ENCODE measurements at places on chromosomes 16 and 17. TPM values are rescaled to one million over a fixed set of nuclear protein-coding genes. Genes with fewer than 3 reads are reported as not detected.

- no peak overlapping the region for H3K4me3 ChIP-seq
- H3K4me1 ChIP-seq, result peaks cover 14% of the 10 kb centered on the region
- H3K27me3 ChIP-seq, result no peaks in the 10 kb centered on the region
- H3K36me3 ChIP-seq, result no peaks in the 10 kb centered on the region
These were observed 35.0 kb upstream of the ALKBH5 start for GRCh38 chr17:18148586-18148985.

GRCh38 chr16:1978476-1979120, 2.7 kb downstream of the NOXO1 start:
- peaks cover 16% of the 10 kb centered on the region for H3K36me3 ChIP-seq
- H3K4me1 ChIP-seq, result peaks cover 6% of the 10 kb centered on the region
- H3K4me3 ChIP-seq, result no peak overlapping the region
- peaks cover 30% of the 10 kb centered on the region for H3K27me3 ChIP-seq
- H3K27ac ChIP-seq, result no peak overlapping the region

Gene MAF
- not detected for polyA plus RNA-seq

- peaks cover 12% of the 10 kb centered on the region for H3K27me3 ChIP-seq
- no peak for DNase-seq
- H3K36me3 ChIP-seq, result no peaks in the 10 kb centered on the region
- no peak overlapping the region for H3K4me3 ChIP-seq
- H3K4me1 ChIP-seq, result peaks cover 4% of the 10 kb centered on the region
- H3K27ac ChIP-seq, result no peak overlapping the region
These were observed 7.4 kb downstream of the NDRG4 start for GRCh38 chr16:58507195-58507962.
